ENCODE measurements at places on chromosomes 11 and 22.

DNA sequence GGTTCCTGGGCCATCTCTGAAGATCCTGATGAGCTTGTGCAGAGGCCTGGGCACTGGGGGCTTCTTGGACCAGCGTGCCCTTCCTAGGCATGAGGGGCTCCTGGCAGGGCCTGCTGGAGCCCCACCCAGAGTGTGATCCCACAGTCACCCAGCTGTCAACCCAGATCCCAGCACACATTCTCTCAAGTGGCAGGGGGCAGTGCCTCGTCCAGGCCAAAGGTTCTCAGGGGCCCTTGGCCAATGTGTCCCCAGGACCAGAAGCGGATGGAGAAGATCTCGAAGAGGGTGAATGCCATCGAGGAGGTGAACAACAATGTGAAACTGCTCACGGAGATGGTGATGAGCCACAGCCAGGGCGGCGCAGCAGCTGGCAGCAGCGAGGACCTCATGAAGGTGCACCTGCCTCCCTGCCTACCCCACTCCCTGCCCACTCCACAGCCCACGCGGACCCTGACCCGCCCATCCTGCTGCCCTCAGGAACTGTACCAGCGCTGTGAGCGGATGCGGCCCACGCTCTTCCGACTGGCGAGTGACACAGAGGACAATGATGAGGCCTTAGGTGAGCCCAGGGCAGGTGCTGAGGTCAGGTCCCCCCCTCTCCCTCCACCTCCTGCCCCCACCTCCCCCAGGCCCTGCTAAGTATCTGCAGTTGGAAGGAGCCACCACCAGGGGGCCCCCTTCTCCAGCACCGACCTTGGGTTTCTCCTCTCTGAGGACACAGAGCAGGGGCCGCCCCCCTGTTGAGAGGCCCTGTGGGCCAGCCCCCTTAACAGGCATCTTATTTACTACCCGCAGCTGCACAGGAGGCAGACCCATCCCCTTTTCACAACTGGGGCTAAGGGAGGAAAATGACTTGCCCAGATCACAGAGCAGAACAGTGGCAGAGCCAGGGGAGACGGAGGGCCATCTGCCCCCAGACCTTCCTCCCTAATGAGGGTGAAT is 14.7 kb downstream of the GGA1 start:
- peak; percentile 85 for DNase-seq

DNA sequence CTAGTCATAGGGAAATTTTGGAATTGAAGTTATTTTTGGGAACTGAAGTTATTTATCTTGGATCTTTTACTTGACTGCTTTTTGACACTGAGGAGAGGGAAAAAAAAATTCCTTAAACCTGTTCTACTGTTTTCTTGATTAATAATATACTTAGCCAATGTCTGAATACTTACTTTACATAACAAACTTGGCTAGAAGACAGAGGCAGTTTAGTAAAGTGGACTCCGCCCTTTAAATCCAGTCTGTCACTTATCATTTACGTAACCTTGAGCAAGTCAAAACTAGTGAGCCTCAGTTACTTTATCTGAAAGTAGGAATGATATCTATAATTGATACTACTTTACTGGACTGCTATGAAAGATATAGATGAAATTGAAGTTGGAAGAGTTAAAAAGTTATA is 19.5 kb downstream of the CTSC start:
- DNase-seq: no peak

DNA sequence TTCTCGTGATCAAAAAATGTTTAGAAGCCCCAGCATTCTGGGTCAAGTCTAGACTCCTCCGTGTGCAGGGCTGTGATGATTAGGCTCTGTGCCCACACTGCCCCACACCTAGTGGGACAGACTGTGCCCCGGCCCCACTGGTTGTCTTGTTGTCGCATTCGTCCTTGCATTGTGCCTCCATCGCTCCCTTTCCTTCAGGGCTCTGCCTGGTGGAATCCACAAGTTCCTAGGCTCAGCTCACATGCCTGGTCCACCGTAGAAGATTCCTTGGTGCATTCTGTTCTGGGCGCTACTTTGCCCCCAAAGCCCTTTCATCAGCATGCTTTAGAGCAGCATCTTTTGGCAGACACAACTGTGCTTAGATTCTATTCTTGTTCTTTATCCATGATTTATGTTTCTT is 23.5 kb upstream of the THY1 start:
- no peak for DNase-seq

DNA sequence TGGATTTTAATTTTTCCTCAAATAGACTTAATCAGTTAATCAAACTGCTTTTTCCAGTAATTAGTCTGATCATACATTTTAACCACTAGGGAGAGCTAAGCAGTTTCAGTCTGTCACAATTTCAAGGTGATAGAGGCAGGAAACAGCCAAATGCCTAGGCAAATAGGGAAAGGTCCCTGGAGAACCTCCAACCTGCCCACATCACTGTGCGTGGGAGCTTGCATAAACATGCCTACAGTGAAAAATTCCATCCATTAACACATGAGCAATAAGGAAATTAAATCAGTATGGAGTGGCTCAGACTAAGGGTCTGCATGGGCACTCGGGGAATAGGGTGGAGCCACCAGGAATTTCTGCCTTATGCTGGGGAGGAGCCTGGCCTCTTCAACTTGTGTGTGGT is 74.6 kb downstream of the AASDHPPT start:
- no peak for DNase-seq

GRCh38 chr11:84396521-84396920 is 1110.4 kb upstream of the CCDC90B start:
- DNase-seq: no peak

DNA sequence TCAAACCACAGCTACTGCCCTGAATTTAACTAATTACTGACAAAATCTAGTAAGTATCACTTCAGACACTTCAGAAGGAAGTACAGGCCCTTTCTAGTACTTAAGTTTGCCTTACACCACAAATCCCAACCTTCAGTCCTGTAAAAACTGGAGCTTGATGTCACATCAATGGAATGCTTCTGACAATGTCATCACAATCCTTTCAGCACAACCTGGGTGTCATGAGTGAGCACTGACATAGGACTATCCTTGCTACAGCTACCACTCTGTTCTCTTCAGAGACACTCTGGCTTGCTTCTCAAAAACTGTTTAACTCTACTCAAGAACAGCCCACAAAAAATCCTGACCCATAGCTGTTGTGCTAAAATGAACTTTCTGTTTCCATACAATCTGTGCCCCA is 108.2 kb downstream of the RRM1 start:
- DNase-seq: no peak

GRCh38 chr11:104657083-104657482 is 241.2 kb downstream of the CASP12 start:
- no peak for DNase-seq

- peak; percentile 89 for DNase-seq
These were observed 52.8 kb downstream of the MYH9 start for GRCh38 chr22:36334821-36335603.

DNA sequence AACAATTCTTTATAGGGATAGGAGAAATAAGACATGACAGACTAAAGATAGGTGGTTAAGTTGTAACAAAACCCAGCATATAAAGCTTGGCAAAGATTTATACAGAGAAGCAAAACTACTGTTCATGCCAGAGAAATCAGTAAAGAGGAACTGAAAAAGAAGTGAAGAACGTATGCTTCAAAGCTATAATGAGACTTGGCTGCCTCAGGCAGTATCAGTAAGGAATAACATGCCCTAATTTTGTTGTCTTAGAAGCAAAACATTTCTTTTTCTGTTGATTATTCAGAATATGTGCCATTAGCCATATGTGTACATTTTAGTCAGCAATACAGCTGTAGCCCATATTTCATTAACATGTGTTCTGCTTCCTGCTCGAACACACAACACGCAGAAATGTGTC is 403.2 kb downstream of the NELL1 start:
- no peak for DNase-seq

DNA sequence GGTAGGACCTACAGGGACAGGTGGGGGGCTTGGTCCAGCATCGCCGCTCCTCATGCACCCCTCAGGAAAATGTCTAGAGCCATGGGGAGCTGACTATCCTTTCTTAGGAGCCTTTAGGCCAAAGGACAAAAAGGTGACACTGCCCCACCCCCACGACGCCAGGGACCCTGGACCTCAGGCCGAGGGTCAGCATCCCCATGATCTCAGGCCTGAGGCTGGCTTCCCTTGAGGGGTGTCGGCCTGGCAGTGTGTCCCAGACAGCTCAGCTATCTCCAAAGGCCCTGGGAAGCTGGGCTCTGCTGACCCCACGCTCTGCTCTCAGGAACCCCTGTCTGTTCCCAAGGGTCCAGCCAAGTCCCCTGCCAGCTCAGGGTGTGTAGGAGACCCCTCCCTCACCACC is 16.3 kb downstream of the MRGPRG start:
- DNase-seq: peak; percentile 52

All from sigmoid colon (tissue), 7 donors.